Natural killer cell (primary cell): ENCODE measurements at places on chromosomes 12 and 14. TPM values are rescaled to one million over a fixed set of nuclear protein-coding genes. Genes with fewer than 3 reads are reported as not detected.

GRCh38 chr12:6532927-6533652 is 1.2 kb upstream of the GAPDH start:
- DNase-seq = peak; percentile 60

The TMPRSS12 gene
- not detected for total RNA-seq

The KRT82 gene
- not detected for total RNA-seq

DNA sequence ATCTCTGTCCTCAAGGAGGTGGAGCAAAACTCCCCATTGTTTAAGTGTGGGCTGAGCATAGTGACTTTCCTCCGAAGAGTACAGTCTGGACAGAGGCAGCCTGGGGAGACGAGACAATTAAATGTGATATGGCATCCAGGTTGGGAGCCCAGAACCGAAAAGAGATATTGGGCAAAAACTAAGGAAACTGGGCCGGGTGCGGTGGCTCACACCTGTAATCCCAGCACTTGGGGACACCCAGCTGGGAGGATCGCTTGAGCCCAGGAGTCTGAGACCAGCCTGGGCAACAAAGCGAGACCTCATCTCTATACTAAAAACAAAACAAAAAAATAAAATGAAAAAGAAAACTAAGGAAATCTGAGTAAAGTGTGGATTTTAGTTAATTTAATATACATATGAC is 35.9 kb upstream of the JDP2 start:
- DNase-seq = no peak

DNA sequence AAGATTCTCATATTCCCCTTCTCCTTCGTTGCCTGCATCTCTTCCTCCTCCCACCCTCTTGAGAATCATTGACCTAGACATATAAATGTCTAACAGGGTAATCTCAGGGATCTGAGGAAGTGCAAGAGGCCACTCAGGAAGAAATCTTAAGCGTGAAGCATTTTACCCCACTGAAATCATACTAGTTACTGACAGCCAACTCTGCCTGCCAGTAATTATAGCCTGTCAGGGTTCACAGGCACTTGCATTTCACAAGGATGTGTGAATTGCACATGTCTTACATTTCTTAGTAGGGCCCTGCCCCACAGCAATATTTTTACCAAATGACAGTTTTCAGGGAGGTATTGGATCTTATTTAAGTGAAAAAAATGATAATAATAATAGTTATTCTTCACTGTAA is 127.2 kb downstream of the SLC15A5 start:
- no peak for DNase-seq

DNA sequence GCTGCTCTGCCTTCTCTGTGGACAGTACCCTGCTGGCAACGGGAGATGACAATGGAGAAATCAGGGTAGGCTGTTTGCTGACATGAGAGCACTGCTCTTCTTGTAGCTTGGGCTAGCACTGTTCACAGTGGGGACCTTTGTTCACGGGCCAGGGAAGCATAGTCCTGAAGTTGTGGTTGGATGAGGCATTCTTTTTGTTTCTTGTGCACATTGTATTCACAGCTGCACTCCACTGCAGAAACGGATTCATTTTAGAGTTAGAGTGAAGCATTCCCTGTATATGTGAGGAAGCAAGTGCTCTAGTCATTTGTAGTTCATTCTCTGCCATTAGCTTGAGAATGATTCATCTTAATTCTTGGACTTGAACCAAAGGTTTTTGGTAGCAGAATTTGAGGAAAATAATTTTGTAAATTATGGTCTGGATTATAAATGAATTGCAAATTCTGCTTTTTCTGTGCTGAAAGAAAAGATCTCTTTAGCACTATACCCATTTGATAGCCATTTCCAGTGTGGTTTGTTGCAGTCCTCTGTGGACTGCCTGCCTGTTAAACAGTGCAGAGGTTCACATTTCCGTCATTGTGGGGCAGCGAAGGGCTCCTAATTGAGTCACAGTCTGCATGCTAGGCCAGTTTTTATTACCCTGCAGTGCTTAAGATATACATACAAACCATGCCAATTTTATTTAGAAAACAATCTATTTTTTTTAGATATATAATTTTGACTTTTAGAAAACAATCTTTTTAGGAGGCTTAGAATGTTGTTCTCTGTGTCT is 80.6 kb downstream of the APAF1 start:
- no peak for DNase-seq
